ENCODE measurements at places on chromosomes 16 and 17.

GRCh38 chr17:4049546-4049945 lies 85.3 kb upstream of the ATP2A3 start:
- no peak for DNase-seq

DNA sequence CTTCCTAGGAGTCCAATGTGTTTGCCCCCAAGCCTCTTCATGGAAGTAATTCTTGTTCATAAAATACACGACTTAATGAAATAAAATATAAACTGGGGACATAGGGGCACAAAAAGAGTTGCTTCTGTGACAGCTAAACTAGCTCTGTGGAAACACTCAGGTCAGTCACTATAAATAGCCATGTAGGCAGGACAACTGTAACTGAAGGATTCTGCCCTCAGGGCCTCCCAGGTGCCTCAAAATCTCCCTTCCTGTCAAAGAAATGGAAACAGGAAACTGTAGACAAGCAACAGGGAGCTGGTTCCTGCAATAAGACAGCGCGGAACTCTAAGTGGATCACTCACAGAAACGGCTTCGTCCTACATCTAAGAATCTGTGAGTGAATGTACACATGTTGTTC lies 178.1 kb upstream of the ZFHX3 start:
- no peak for DNase-seq

DNA sequence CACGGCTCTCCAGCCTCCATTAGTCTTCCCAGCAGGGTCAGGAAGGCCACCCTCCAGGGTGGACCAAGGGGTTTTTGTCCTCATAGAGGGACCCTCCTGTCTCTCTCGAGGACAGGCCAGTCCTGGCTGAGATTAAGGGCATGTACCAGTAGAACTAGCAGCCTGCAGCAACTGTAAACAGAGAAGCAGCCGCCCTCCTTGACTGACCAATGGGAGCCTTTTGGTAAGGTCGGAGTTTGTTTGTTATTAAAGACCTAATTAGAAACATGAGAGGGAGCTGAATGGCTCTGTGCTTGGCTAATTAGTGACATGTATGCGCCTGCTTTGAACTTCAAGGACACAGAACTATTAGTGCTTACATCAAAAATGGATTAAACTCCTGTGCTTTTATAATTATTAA lies 80.0 kb downstream of the CCDC182 start:
- DNase-seq, result no peak

DNA sequence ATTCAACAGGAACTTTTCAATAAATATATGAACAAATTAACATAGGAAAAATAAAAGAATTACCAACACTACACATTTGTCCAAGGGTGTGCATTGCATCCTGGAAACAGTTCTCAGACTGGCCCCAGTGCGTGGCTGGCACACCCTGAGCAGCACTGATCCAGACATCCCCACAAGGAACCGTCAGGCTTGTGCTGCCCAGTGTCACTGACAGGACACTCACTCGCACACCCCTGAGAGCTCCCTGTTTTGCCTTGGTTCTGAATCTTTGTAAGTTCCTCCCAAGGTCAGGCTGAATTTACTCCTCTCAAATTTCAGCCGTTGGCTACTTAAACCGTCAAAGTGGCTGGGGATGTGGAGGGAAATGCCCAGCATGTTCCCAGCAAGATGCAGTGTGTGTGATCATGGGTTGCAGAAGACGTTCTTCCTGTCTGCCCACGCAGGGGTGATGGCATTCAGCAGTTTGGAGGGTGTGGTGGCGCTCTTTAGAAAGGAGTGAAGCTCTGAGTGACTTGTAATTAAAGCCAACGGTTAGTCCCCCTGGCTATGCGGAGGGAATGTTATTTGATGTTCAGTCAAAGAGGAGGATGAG lies 1.7 kb downstream of the MT2A start:
- DNase-seq, result peak; percentile 85

- DNase-seq, result no peak
Measured at GRCh38 chr17:67523101-67523500, 146.0 kb downstream of the PITPNC1 start.

- no peak for DNase-seq
Measured at GRCh38 chr16:52555572-52555971, 8.6 kb upstream of the TOX3 start.

GRCh38 chr17:41404024-41404671 lies 6.7 kb upstream of the KRT31 start:
- peak; percentile 56 for DNase-seq

GRCh38 chr16:47197536-47198179 lies 53.9 kb upstream of the NETO2 start:
- DNase-seq, result no peak

DNA sequence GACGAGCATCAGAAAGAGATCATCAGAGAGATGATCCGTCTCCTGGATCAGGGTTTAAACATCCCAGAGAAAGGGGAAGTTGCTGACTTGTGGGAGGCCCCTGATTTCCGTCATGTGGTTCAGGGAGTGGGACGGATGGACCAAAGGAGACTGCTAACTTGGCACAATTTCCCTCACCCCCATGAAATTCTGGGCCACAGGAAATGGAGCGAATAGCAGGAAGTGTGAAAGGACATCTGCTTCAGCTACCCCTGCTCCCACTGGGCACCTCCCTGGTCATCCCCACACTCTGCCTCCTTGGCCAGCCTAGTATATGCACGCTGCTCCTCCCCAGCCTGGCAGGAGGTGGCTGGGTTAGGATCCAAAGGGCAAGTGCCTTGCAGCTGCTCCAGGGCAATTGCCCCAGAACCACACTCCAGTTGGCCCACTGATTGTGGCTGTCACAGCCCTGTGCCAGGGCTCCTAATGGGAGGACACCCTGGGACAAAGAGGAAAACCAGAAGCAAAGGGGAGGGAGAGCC lies 1.3 kb downstream of the ARRB2 start:
- no peak for DNase-seq

GRCh38 chr17:31357839-31358394 lies 33.6 kb upstream of the RAB11FIP4 start:
- DNase-seq, result no peak

DNA sequence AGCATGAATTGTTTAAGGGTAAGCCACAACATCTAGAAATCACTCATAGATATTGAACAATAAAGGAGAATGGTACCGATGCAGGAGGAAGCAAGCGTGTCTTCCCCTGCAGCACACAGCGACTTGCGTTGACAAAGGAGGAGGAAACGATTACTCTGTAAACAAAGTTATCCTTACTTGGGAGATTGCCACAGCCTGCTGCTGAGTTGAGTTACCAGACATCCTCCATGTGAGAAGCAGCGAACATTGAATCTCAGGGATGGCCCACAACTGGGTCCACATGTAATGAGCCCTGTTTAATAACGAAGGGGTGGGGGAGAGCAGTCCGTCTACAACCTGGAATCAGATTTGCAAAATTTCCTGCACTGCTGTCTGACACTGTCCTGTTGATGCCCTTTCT lies 27.7 kb downstream of the CLUH start:
- DNase-seq, result no peak

DNA sequence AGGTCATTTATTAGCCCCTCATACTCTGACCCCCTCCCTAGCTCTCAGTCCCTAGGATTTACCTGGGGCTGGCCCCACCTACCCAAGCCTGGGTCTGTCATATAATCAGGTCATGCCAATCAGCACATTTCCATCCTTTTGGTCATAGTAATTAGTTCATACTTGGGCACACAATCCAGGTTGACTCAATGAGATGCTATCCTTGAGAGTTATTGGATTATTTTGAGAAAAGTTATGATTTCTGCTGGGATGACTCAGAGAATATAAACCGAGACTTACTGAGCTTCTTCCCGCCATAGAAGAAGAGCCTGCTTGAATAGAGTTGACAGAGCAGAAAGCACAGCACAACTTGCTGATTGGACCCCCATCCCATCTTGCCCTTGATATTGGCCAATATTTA lies 331.5 kb downstream of the CBLN1 start:
- no peak for DNase-seq

- no peak for DNase-seq
Measured at GRCh38 chr16:52535076-52535475, 11.9 kb downstream of the TOX3 start.

- DNase-seq, result no peak
Measured at GRCh38 chr17:2093349-2093748, 38.4 kb downstream of the HIC1 start.

GRCh38 chr17:55683550-55684315 lies 38.9 kb downstream of the TMEM100 start:
- no peak for DNase-seq

GRCh38 chr16:25553711-25554436 lies 137.9 kb upstream of the HS3ST4 start:
- no peak for DNase-seq

GRCh38 chr17:60390186-60390585 lies 1.7 kb downstream of the USP32 start:
- DNase-seq, result no peak

GRCh38 chr17:38742411-38743308 lies 5.5 kb downstream of the PCGF2 start:
- no peak for DNase-seq

GRCh38 chr17:37117373-37118142 lies 168.8 kb downstream of the AATF start:
- no peak for DNase-seq

- peak; percentile 99 for DNase-seq
Measured at GRCh38 chr16:68085259-68086071, at the start of gene NFATC3. Gene NFATC3 (plus strand): TSS chr16:68085370. CDS start chr16:68085682, 312 bp downstream.

DNA sequence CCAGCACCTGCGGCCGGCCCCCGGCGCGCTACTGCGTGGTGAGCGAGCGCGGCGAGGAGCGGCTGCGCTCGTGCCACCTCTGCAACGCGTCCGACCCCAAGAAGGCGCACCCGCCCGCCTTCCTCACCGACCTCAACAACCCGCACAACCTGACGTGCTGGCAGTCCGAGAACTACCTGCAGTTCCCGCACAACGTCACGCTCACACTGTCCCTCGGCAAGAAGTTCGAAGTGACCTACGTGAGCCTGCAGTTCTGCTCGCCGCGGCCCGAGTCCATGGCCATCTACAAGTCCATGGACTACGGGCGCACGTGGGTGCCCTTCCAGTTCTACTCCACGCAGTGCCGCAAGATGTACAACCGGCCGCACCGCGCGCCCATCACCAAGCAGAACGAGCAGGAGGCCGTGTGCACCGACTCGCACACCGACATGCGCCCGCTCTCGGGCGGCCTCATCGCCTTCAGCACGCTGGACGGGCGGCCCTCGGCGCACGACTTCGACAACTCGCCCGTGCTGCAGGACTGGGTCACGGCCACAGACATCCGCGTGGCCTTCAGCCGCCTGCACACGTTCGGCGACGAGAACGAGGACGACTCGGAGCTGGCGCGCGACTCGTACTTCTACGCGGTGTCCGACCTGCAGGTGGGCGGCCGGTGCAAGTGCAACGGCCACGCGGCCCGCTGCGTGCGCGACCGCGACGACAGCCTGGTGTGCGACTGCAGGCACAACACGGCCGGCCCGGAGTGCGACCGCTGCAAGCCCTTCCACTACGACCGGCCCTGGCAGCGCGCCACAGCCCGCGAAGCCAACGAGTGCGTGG lies 1.5 kb downstream of the NTN1 start:
- DNase-seq, result peak; percentile 12

DNA sequence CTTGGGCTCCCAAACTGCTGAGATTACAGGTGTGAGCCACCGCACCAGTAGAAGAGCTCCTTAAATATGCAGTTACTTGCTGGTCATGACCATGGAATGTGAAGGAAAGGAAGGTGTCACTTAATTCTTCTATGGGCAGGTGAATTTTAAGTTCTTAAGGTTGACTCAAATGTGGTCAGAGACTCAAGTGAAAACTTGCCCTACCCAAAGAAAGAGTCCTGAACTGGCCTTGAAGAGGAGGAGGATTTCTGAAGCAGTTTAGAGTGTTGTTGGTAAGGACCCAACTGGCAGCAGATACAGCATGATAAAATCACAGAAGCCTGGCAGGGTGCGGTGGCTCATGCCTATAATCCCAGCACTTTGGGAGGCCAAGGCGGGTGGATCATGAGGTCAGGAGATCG lies 29.4 kb downstream of the CHD9 start:
- DNase-seq, result no peak

GRCh38 chr17:12851901-12852435 lies 62.7 kb downstream of the ARHGAP44 start:
- DNase-seq, result no peak

DNA sequence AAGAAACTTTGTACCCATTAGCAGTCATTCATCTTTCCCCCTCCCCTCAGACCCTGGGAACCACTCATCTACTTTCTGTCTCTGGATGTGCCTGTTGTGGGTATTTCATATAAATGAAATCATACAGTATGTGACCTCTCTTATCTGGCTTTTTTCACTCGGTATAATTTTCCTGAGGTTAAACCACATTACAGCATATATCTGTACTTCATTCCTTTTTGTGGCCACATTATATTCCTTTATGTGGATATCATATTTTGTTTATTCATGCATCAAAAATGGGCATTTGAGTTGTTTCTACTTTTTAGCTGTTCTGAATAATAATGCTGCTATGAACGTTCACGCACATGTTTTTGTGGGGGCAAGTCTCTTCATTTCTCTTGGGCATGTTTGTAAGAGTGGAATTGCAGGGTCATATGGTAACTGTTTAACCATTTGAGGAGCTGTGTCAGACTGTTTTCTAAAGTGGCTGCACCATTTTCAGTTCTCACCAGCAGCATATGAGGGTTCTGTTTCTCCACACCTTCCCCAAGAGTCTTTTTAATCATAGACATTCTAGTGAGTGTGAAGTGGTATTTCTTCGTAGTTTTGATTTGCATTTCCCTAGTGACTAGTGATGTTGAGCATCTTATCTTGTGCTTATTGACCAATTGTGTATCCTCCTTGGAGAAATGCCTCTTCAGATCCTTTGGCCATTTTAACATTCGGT lies 3.8 kb downstream of the SNX29 start:
- DNase-seq, result no peak

GRCh38 chr16:77663711-77664110 lies 58.6 kb upstream of the NUDT7 start:
- no peak for DNase-seq

DNA sequence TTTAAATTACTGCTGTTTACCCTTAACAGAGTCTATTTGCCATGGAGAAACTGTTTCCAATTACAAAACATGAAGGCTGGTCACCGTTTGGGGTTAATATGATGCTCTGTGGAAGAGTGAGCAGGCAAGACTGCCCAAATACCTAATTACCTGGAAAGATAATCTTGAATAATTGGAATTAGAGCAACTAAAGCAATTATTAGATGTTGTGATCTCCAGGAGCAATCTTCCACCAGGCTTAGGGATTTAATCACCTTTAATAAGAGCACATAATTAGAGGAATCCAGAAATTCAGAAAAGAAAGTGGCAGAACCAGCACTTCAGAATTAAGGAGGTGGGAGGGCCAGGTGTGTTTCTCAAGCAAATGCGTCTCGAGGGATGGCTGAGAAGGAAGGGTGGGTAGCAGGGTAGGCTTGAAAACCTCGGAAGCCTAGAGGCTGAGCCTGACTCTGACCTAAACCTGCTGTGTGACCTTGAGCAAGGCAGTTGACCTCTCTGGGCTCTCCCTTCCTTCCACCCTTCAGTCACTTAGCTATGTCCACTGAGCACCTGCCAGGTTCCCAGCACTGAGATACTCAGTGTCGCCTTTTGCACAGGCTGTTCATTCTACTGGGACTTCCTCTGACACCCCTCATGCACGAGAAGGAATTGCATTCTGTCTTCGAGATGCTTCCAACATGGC lies 113.2 kb downstream of the GSG1L start:
- DNase-seq, result no peak

GRCh38 chr16:52993179-52993578 lies 59.5 kb downstream of the CHD9NB start:
- no peak for DNase-seq

- DNase-seq, result no peak
Measured at GRCh38 chr17:39283896-39284295, 58.2 kb upstream of the STAC2 start.

GRCh38 chr17:32993977-32994376 lies 2.3 kb downstream of the SPACA3 start:
- no peak for DNase-seq

- DNase-seq, result no peak
Measured at GRCh38 chr17:19383681-19384470, 3.1 kb downstream of the MFAP4 start.

Data from stimulated activated naive CD8-positive, alpha-beta T cell treated with anti-CD3 and anti-CD28 coated beads, Interleukin-15, Interleukin-2, amounts not matched to agents 100 U/mL and 50 U/mL, for 24 hours (primary cell).